Stimulated activated CD8-positive, alpha-beta memory T cell treated with anti-CD3 and anti-CD28 coated beads, Interleukin-15, amount 100 ng/mL, for 24 hours (primary cell): ENCODE measurements at places on chromosomes 7 and 10.

DNA sequence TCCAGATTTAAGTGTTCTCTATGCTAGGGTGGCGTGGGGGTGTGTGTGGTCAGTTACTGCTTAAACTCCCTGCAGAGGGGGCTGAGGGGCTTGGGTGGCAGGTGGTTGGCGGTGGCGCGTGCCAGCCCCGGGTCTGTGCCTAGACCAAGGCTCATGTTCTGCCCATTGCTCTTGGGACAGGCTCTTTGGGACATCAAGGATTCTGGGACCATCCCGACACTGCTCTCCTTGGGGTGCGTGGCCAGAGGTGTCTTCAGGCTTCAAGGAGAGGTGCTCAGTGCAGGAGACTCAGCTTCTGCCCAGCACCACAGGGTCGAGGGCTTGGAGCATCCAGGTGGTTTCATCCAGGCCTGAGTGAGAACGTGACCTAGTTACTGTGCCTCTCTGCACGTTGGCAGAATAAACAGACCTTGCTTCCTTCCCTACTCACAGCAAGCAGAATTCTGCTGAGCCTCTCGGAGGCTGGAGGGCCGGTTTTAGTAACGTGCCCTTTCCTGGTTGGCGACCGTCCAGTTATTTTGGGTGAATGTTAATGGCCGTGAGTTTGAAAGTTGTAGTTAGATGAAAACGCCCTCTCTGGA is 39.9 kb downstream of the CAMK1D start:
- no peak for DNase-seq

DNA sequence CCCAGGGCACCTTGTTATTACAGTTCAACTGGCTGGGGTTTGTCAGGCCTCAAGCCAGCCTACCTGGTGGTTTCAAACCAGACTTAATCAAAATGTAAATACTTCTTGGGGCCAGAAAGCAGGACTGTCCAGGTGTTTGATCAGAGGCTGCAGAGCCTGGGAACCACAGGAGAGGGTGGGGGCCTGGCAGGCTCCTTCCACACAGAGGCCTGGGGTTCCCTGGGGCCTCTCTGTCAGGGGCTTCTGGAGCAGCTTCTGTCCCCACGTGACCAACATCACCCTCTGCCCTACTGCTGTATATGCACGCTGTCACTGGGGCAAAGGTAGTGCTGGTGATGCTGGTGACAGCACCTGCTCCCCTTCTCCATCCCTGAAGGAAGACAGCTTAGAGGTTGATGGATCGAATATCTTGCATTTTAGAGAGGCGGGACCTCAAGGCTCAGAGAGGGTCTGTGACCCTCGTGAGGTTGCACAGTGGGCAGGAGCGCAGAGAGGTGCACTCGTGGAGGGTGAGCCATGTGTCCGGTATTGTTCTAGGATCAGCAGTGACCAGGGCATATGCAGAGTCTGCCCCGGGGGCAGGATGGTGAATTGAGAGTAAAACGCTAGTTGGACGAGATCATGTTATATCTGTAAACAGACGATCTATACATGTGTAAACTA is 95.4 kb downstream of the GRK5 start:
- DNase-seq, result no peak

GRCh38 chr10:110068780-110069179 is 61.0 kb downstream of the ADD3 start:
- no peak for DNase-seq

GRCh38 chr7:43764807-43765491 is 6.5 kb downstream of the BLVRA start:
- DNase-seq, result no peak

DNA sequence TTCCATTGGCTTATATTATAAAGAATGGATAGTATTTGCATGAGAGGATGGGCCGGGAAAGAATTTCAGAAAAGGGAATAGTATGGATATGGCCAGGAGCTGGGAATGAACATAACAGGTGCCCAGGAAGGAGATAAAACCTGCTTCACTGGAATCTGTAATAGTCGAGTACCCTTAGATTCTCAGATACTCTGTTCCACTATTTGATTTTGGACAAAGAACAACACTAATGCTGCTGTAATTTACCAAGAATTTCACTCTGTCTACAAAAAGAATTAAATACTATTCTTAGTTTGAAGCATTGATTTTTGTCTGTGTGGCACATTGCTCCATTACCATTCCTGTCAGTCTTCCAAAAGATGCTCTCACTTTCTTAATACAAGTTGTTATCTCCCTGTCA is 718.2 kb upstream of the LRRN3 start:
- no peak for DNase-seq

DNA sequence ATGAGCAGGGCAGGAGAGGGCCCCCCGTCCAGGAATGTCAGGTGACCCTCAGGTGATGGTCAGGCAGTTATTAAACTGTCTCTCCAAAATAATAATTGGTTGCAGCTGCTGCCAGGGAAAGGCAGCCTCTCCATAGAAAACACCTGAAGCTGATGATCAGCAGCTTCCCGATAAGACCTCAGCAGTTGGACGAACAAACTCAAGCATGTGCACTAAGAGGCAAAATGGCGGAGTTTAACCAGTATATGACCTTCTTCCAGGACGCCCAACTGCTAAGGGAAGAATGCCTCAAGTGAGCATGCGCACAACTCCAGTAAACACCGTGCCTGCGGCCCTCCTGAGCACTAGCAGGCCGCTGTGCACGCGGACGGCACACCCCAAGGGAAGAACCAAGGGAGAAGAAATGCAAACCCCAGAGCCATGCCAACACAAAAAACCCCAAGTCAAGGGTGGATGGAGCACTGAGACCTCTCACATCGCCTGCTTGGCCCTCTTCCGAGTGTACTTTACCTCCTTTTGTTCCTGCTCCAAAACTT is 38.9 kb upstream of the ADARB2 start:
- no peak for DNase-seq

- DNase-seq, result no peak
Measured at GRCh38 chr7:146000882-146001281, 115.7 kb upstream of the CNTNAP2 start.

DNA sequence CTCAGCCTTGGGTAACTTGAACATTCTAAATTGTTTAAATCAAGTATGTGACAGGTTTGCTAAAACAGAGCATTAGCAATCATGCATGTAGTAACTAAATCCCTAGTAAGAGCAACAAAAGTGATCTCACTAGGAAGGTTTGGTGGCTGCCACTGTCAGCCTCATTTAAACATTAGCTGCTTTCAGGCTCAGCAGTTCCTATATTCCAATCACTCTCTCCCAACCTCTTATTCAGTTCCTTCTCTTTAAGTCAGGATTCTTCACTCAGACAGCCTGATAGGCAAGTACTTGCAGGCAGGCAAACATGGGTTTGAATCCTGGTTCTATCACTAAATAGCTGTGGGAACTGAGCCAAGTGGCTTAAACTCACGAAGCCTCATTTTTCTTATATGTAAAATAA is 3.6 kb downstream of the CREB3L2 start:
- DNase-seq, result no peak

DNA sequence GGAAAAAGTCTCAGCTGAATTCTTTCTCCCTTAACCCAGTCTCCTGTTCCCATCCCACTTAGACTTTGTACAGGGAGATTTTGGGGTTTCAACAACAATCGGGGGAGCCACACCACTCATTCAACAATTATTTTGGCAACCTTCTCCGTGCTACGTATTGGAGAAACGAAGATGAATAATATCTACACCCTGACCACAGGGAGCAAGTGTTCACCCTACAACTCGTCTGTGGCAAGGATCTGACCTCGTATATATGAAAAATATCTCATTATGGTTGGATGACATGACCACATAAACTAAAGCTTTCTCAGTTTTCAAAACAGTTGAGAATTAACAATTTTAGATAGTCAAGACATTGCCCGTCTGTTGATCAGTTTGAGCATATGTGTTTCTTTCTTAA is 302.1 kb downstream of the CACNA2D1 start:
- DNase-seq, result no peak

DNA sequence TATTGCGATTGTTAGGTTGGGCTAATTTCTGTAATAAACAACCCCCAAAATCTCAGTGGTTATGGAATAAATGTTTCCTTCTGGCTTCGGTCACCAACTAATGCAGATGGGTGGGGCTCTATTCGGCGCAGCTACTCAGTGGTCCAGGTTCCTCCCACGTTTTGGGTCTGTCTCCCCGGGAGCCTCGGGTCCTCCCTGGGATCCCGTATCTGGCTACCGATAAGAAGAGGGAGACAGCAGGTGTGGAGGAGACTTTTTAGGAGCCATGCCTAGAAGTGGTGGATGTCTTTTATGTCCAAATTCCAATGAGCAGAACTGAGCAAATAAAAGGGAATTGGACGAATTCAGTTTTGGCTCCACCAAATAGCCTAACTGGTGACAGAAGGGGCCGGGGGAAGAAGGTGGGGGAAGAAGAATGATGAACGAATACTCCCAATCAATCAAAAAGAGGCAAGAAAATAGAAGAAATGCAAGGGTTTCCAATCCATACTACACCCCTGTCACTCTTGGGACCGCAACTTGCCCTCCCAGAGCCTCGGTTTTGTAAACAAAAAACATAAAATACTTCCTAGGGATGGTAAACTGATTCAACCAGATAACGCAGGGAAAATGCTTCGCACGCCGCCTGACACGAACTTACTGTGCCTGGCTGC is 498 bp upstream of the C10orf53 start:
- no peak for DNase-seq

DNA sequence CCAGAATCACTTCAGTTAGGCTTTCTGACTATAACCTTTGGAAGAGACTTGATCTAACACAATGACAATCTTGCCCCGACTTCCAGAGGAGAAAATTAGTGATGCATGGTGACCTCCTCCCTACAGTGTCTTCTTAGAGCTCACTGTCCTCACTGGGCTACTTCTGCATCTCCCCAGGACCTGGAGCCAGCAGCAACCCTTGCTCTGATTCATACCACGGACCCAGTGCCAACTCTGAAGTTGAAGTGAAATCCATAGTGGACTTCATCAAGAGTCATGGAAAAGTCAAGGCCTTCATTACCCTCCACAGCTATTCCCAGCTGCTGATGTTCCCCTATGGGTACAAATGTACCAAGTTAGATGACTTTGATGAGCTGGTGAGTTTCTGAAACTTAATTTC is 12.6 kb downstream of the CPA2 start:
- no peak for DNase-seq

- DNase-seq, result no peak
Measured at GRCh38 chr7:140212100-140212881, 35.5 kb upstream of the KDM7A start.

- DNase-seq, result no peak
Measured at GRCh38 chr10:112953174-112954159, 3.4 kb downstream of the TCF7L2 start.
